ENCODE measurements at places on chromosomes 3 and 15. TPM values are rescaled to one million over a fixed set of nuclear protein-coding genes. Genes with fewer than 3 reads are reported as not detected.

SLC25A26 gene
- total RNA-seq = 19.7 TPM

TIGIT gene
- not detected for total RNA-seq

GATM gene
- total RNA-seq = 2.7 TPM

RHOV gene
- 7.3 TPM for total RNA-seq

HCLS1 gene
- total RNA-seq = 0.05 TPM

NDN gene
- 0.10 TPM for total RNA-seq

B3GALNT1 gene
- total RNA-seq = 0.10 TPM

Measured in A549 treated with GW870086 at 1 μM for 4 hours (cell line).